ENCODE measurements at places on chromosomes 2 and 18.

GRCh38 chr2:133378928-133379549 lies 189.2 kb downstream of the NCKAP5 start:
- peak; percentile 56 for DNase-seq

DNA sequence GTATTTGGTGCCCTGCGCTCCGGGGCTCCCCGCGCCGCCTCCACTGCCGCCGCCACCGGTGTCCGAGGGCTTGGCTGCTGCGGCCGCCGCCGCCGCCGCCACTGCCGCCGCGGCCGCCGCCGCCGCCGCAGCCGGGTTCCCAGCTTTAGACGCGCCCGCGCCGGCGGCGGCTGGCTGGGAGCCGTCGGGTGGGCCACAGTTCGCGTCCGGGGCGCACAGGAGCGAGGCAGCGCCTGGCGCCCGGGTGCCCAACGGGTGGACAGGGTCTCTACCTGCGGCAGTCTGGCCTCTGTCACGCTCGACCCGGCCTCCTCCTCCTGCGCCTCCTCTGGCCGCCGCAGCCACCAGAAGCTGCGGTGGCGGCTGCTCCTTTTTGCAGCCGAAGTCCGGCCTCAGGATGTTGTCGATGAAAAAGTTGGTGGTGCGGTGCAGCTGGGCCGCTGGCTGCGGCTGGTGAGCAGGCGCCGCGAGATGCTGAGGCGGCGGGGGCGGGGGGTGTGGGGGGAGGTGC lies 951 bp downstream of the EN1 start:
- DNase-seq: no peak

- DNase-seq: no peak
Measured at GRCh38 chr2:223180463-223180862, 128.5 kb downstream of the KCNE4 start.

- no peak for DNase-seq
Measured at GRCh38 chr18:23068011-23068410, 67.3 kb upstream of the CABLES1 start.

GRCh38 chr2:104321116-104321795 lies 532.7 kb upstream of the POU3F3 start:
- DNase-seq: no peak

All from GM04504 (cell line).